ENCODE measurements at places on chromosomes 12 and 14.

DNA sequence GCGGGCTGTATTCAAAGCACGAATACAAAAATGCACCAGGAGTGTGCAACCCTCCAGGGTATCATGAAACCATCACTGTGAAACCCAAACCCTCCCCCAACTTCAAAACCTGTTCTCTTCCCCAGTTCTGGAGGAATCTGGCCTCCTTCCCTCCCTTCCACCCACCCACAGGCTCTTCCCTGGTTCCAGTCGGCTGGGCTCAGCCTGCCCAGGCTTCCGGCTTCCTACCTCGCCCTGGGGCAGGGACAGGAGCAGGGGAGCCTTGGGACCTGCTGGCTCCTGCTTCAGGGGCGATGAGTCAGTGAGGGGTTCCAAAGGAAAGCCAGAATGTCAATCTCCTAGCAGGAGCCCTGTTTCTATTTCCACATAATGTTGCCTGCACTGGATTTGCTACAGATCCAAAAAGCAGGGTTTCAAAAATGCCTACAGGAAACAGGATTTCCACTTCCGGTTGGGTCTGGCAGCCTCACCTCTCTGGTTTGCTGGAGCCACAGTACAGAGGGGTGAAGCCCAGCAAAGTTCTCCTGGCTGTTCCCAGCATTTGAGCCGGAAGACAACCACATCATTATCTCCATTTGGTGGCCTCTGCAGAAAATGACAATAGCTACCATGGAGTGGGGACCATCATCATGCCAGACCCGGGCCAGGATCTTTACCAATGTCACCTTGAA lies 278.3 kb downstream of the DPF3 start:
- DNase-seq = no peak

GRCh38 chr14:23364164-23365035 lies 572 bp downstream of the EFS start:
- DNase-seq = no peak

GRCh38 chr14:54085232-54085761 lies 128.7 kb upstream of the BMP4 start:
- DNase-seq = no peak

DNA sequence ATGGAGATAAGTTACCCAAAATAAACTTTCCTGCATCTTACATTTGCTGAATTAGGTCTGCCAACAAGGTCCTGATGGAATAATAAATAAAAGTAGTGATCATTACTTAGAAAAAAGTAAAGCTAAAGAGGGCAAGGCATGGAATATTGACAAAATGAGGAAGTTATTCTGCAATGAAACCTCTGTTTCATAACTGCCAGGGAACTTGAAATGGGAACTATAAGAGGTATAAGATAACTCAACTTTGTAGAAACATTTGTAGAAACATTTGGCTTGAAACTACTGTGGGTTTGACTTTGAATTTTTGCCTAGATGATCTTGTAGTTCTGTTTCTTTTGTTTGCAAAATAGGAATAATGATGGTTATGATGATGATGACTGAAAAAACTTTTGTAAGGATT lies 18.7 kb upstream of the YBX3 start:
- no peak for DNase-seq

DNA sequence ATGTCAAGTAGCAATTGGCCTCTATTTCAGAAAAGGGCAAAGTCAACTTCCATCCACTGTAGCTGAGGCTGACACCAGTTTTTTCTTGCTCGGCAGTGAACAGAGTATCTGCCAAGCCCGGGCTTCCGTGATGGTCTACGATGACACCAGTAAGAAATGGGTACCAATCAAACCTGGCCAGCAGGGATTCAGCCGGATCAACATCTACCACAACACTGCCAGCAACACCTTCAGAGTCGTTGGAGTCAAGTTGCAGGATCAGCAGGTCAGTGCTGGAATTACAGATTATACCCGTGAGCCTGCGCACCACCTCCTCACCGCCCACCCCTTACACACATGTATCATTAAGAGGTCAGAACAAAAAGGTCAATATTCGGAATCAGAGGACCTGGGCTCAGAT lies 19.4 kb downstream of the EVL start:
- no peak for DNase-seq

GRCh38 chr14:77882098-77882497 lies 82.2 kb downstream of the ADCK1 start:
- DNase-seq = no peak

DNA sequence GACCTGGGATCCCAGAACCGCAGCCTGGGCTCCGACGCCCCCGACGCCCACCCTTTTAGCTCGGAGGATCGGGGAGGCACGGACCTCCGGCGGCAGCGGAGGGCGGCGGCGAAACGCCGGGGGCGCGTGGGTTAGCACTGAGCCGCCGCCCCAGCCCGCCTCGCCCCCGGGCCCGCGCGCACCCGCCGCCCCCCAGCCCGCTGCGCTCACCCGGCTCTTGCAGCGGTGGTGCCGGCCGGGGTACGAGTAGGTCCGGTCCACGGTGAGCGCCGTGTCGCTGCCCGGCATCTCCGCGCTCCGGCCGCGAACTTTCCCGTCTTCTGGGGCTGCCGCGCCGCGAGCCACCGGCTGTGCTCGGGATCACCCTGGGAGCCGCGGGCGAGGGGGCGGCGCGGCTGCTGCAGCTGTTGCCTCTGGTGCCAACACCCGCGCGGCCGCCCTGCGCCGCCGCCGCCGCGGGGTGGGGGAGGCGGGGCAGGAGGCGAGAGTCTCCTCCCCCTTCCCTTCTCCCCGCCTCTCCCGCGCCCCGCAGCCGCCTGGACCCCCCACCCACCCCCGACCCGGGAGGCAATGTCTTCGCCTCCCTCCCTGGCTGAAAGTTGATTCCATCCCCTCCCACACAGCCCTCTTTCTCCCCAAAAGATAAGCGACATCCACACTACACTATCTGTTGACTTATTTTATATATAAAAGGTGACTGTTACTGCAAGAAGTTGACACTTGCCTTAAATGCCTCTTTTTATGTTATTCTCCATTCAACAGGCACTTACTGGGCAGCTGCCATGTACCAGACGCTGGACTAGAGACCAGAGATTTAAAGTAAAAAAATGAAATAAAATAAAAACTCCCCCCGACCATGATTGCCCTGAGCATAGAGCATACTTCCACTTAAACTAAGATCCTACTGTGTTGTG lies at the start of gene TMCC3:
TSS of gene TMCC3 (minus strand) at position 415 of the 914 bp plus-strand sequence. CDS start at position 288, 127 bp downstream.
- peak; percentile 32 for DNase-seq

GRCh38 chr14:47674543-47675465 lies 601 bp downstream of the MDGA2 start:
- DNase-seq = no peak

- no peak for DNase-seq
Measured at GRCh38 chr14:101972126-101972866, 7.9 kb downstream of the DYNC1H1 start.

DNA sequence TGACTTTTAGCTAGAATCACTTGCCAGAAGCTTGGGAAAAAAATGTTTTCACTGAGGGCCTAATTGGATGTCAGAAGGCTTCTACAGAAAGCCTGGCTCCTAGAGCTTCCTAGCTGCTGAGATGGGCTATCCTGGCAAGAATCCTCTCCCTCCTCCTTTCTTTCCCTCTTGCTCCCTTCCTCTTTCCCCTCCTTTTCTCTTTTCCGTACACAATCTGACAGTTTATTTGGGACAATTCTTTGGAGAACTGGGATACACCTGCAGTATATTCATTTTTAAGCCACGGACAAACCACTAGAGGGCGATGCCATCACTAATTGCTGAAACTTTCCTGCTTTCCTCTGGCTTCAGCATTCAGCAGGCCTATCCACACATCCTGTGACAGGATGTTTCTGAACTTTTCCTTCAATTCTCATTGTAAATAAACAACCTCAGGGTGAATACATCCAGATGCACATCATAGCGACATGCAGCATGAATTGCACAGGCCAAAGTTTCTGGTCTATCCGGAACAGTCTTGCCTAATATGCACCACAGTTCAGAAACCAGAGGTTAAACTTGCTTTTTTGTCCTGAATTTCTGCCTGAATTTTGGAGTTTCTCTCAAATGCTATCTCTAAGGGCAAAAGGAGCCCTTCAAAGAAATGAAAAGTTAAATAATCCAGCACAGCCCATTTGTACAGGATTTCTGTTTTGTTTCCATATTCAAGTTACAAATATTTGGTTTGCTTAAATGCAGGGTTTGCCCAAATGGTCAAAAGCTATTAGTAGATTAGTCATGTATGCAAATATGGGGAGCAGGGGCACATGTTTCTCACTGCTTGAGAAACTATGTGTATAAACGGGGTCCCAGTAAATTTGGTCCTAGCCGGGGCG lies 142.8 kb downstream of the PAWR start:
- no peak for DNase-seq

DNA sequence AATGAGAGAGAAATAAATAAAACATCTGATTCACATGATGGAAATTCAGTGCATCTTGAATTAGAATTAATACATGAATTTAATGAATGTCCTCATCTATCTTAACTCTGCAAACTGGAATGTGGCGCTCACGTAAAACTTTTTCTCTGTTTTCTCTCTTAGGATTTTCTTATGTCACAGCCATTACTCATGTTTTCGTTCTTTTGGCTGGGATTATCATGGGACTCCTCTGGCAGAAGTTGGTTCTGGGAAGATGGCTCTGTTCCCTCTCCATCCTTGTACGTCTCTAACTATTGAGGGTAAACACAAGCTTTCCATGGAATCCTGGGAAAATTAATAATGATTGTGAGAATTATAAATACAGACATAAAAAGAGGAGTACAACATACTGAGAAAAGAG lies 5.0 kb downstream of the CLEC12B start:
- DNase-seq = no peak

GRCh38 chr14:102418853-102419240 lies 56.1 kb downstream of the TECPR2 start:
- no peak for DNase-seq
